ENCODE measurements at places on chromosomes 16 and 17. TPM values are rescaled to one million over a fixed set of nuclear protein-coding genes. Genes with fewer than 3 reads are reported as not detected.

GRCh38 chr16:86398622-86399021 lies 111.7 kb upstream of the FOXF1 start:
- H3K36me3 ChIP-seq = no peaks in the 10 kb centered on the region
- no peak for DNase-seq
- H3K4me1 ChIP-seq = no peaks in the 10 kb centered on the region
- H3K27ac ChIP-seq = no peak overlapping the region
- H3K27me3 ChIP-seq = peaks cover 1% of the 10 kb centered on the region

GRCh38 chr16:30692396-30693064 lies 6.4 kb upstream of the SRCAP start:
- no peaks in the 10 kb centered on the region for H3K36me3 ChIP-seq
- no peak for DNase-seq
- H3K4me3 ChIP-seq = no peak overlapping the region
- no peak overlapping the region for H3K27ac ChIP-seq
- no peaks in the 10 kb centered on the region for H3K27me3 ChIP-seq

- H3K4me3 ChIP-seq = peak overlapping the region; percentile 36
- H3K36me3 ChIP-seq = no peaks in the 10 kb centered on the region
- H3K27ac ChIP-seq = no peak overlapping the region
- DNase-seq = peak; percentile 58
- peaks cover 15% of the 10 kb centered on the region for H3K4me1 ChIP-seq
- peaks cover 64% of the 10 kb centered on the region for H3K27me3 ChIP-seq
Measured at GRCh38 chr17:38604479-38605403, 1.0 kb downstream of the SRCIN1 start.

- no peaks in the 10 kb centered on the region for H3K4me1 ChIP-seq
- H3K27ac ChIP-seq = no peak overlapping the region
- no peaks in the 10 kb centered on the region for H3K27me3 ChIP-seq
- DNase-seq = no peak
- no peaks in the 10 kb centered on the region for H3K36me3 ChIP-seq
- no peak overlapping the region for H3K4me3 ChIP-seq
Measured at GRCh38 chr16:48852951-48853350, 243.0 kb upstream of the N4BP1 start.

DNA sequence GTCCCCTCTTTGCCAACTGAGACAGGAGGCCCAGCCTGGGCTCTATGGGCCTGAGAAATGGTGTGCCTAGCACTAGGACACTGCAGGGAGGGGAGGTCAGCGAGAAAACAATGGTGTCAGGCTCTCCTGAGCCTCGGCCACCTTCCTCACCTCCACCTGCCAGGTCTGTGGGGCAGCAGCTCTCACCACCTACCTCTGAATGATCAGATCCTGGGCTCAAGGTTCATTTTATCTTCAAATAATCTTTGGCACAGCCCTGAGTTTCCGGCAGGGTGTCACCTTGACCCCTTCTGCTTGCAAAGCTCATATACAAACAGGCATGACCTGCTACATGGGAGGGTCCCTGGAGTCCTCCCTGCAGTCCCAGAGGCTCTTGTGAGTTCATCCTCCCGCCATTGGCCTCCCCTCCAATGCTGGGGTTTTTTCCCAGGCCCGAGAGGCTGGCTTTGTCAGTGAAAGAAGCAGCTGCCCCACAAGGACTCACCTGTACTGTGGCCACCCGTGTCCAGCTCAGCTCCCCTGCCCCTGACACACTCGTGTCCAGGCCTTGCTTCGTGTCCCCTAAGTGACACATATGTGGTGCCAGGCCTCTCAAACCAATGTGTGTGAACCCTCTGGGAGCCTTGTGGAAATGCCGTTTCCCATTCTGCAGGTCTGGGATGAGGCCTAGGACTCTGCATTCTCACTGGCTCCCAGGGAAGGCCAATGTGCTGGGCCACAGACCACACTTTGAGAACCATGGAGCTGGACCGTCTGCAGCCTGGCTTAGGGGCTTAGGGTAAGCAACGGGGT lies 176.8 kb upstream of the CIBAR2 start:
- H3K27me3 ChIP-seq = no peaks in the 10 kb centered on the region
- H3K4me3 ChIP-seq = no peak overlapping the region
- DNase-seq = no peak

- H3K27ac ChIP-seq = peak overlapping the region; percentile 69
- H3K27me3 ChIP-seq = no peaks in the 10 kb centered on the region
- peaks cover 14% of the 10 kb centered on the region for H3K36me3 ChIP-seq
Measured at GRCh38 chr17:27569257-27569722, 61.7 kb upstream of the LGALS9 start.

DNA sequence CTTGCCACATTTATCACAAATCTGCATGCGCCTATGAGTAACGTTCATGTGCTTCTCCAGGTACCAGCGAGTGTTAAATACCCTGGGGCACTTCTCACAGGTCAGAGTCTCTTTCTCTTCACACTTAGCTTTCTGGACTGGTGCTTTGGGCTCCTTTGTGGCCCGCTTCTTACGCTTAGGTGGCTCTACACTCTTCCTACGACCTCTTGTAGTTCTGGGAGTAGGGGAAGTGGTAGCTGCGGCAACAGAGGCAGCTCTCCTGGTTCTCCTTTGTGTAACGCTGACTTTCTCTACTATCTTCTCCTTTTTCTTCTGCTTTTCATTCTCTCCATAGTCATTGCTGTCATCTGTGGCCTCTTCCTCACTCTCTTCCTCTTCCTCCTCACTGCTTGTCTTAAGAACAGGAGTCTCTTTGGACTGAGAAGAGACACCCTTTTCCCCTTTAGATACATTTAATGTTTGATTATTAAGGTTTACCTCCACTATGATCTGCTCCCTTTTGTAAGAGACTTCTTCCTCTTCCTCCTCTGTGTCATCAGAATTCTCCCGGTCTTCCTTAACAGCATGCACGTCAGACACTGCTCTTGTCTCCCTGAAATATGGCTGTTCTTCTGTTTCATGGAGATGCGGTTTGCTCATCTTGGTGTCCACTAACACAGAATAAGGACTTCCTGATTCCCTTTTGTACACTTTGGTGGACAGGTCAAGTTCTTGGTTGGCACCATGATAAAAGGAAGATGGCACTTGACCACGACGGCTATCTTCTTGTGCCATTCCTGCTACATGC lies 45.0 kb downstream of the ZNF652 start:
- no peak overlapping the region for H3K4me3 ChIP-seq
- H3K27me3 ChIP-seq = no peaks in the 10 kb centered on the region
- H3K4me1 ChIP-seq = peaks cover 30% of the 10 kb centered on the region
- H3K27ac ChIP-seq = peak overlapping the region; percentile 22

DNA sequence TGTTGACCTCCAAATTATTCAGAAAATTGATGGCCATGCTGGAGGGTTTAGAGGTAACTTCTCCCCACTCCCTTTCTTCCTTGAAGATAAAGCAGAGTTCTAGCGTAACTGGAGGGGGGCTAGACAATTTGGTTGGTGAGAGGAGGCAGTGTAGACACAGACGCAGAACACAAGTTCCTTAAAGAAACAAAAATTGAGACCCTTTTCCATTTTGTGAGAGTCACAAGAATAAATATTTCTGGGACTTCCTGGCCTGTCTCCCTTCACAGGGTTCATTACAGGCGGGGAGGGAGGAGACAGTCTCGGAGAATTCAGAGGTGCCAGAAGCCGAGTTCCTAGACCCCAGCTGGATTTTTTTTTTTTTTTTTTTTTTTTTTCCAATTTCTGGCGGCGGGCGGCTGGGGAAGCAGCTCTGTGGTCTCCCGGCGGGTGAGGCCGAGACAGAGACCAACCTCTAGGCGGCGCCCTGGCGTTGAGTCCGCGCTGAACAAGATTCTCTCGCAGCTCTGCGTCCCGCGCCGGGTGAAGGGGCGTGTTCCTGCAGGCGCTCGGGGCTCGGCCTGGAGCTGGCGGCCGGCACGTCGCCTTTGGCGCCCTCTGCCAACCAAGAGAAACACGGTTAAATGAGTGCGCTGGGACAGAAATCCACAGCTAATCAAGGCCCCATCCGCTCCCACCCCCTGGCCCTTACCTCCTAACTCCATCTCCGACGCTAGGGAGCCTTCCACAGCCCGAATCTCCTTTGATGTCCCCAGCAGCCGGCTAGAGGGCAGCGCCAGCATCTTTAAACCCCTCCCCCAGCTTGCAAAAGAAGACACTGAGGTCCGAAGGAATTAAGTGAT lies 10.2 kb upstream of the HOXB9 start:
- no peak overlapping the region for H3K4me3 ChIP-seq
- H3K4me1 ChIP-seq = peaks cover 6% of the 10 kb centered on the region
- H3K27me3 ChIP-seq = peaks cover 74% of the 10 kb centered on the region
- DNase-seq = peak; percentile 89

GRCh38 chr17:46822388-46822921 lies 4.0 kb upstream of the WNT3 start:
- H3K4me3 ChIP-seq = no peak overlapping the region
- no peaks in the 10 kb centered on the region for H3K36me3 ChIP-seq
- peaks cover 13% of the 10 kb centered on the region for H3K4me1 ChIP-seq
- H3K27ac ChIP-seq = no peak overlapping the region
- peak; percentile 60 for DNase-seq

DNA sequence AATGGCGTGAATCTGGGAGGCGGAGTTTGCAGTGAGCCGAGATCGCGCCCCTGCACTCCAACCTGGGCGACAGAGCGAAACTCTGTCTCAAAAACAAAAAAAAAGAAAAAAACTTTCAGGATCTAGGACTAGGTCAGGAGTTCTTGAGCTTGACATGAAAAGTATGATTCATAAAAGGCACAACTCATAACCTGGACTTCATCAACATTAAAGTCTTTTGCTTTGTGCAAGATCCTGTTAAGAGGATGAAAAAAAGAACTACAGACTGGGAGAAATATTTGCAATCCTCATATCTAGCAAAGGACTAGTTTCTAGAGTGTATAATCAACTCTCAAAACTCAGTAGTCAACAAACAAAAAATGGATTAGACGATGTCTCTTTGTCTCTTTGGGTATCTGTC lies 40.0 kb downstream of the TBC1D16 start:
- H3K4me1 ChIP-seq = peaks cover 52% of the 10 kb centered on the region
- peaks cover 4% of the 10 kb centered on the region for H3K36me3 ChIP-seq
- H3K27ac ChIP-seq = peak overlapping the region; percentile 94
- no peak for DNase-seq

- no peak overlapping the region for H3K27ac ChIP-seq
- no peak overlapping the region for H3K4me3 ChIP-seq
- DNase-seq = no peak
Measured at GRCh38 chr16:181565-182021, 1.3 kb downstream of the HBQ1 start.

- DNase-seq = no peak
- no peaks in the 10 kb centered on the region for H3K27me3 ChIP-seq
- H3K4me1 ChIP-seq = no peaks in the 10 kb centered on the region
Measured at GRCh38 chr17:7818026-7818425, 16.0 kb upstream of the KDM6B start.

GRCh38 chr16:48560692-48561091 lies 49.3 kb downstream of the N4BP1 start:
- no peak for DNase-seq
- no peak overlapping the region for H3K27ac ChIP-seq
- H3K27me3 ChIP-seq = no peaks in the 10 kb centered on the region
- H3K4me3 ChIP-seq = no peak overlapping the region
- H3K4me1 ChIP-seq = peaks cover 78% of the 10 kb centered on the region

DNA sequence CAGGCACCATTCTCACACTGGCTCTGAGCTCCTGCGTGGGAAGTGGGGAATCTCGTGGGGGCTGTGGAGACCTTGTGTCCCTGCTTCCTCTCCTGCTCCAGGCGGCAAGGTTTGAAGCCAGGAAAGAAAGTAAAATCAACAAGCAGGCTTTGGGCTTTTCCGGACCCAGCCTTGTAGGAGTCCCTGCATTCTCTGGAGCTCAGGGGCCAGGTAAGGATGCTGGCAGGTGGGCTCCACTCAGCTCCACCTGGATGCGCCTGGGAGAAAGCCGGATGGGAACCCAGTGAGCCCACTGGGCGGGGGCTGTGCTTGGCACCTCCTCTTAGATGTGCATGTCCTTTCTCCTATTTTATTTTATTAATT lies 362.5 kb downstream of the SEC14L1 start:
- H3K4me1 ChIP-seq = no peaks in the 10 kb centered on the region
- DNase-seq = no peak
- no peak overlapping the region for H3K4me3 ChIP-seq
- H3K27ac ChIP-seq = no peak overlapping the region
- peaks cover 27% of the 10 kb centered on the region for H3K36me3 ChIP-seq

DNA sequence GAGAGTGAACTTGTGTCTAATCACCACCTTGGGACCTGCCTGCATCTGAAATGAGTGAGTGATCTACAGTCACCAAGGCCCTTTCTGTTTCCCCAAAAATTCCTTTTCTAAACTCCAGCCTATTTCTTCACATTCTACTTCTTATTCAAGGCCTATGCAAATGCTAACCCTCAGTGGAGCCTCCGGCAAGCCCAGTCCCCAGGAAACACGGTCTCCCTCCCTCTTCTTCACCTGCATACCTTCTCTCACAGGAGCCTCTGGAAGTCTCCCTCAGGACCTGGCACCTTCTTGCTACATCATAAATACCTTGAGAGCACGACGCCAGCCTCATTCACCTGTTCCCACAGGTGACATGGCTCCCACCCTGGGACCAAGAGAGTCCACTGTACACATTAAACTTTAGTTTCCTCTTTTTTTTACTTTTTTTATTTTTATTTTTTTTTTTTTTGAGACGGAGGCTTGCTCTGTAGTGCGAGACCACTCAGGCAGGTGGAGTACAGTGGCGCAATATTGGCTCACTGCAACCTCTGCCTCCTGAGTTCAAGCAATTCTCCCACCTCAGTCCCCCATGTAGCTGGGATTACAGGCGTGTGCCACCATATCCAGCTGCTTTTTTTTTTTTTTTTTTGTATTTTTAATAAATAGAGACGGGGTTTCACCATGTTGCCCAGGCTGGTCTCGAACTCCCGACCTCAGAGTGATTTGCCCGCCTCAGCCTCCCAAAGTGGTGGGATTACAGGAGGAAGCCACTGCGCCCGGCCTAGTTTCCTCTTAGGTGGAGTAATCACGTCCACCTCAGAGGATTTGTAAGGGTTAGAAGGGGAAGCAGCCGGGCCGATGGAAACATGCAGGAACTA lies 97.3 kb downstream of the ANKRD11 start:
- peaks cover 20% of the 10 kb centered on the region for H3K36me3 ChIP-seq
- no peaks in the 10 kb centered on the region for H3K27me3 ChIP-seq
- peaks cover 62% of the 10 kb centered on the region for H3K4me1 ChIP-seq
- no peak for DNase-seq
- no peak overlapping the region for H3K4me3 ChIP-seq
- peak overlapping the region; percentile 36 for H3K27ac ChIP-seq

DNA sequence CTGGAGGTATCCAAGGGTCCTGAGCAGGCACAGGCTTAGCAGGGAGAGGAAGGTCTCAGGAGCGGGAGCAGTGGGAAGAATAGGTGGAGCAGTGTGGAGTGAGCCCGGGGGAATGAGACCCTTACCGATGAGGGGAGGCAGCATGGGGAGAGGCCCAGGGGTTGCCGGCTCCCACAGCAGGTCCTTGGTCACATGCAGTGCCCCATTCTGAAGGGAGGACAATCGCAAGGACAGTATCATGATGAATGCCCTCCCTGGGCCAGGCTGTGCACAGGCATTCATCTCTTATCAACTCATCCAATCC lies 3.3 kb downstream of the TAF1C start:
- H3K36me3 ChIP-seq = peaks cover 22% of the 10 kb centered on the region
- no peak overlapping the region for H3K27ac ChIP-seq
- H3K4me1 ChIP-seq = peaks cover 14% of the 10 kb centered on the region
- H3K27me3 ChIP-seq = no peaks in the 10 kb centered on the region
- no peak for DNase-seq

Gene MPP3
- total RNA-seq = 0.31 TPM

Gene AOC2
- total RNA-seq = 3.3 TPM

Gene KRT12
- total RNA-seq = not detected

Gene DNAAF1
- not detected for total RNA-seq

Gene KRTAP9-4
- not detected for total RNA-seq

Gene GGA2
- total RNA-seq = 91.0 TPM

Gene KRT20
- total RNA-seq = not detected

Gene MYL4
- total RNA-seq = not detected

Gene CDH1
- 0.54 TPM for total RNA-seq

Gene CX3CL1
- total RNA-seq = not detected

Gene TBC1D3E
- total RNA-seq = not detected

All from activated CD8-positive, alpha-beta T cell treated with anti-CD3 and anti-CD28 coated beads for 36 hours (primary cell).